ENCODE measurements at places on chromosomes 6 and 20.

- H3K4me3 ChIP-seq, result no peak overlapping the region
- H3K36me3 ChIP-seq, result peaks cover 57% of the 10 kb centered on the region
- peaks cover 43% of the 10 kb centered on the region for H3K4me1 ChIP-seq
- no peak for DNase-seq
- H3K27me3 ChIP-seq, result no peaks in the 10 kb centered on the region
Observed at GRCh38 chr20:17611290-17611539, 41.3 kb downstream of the DSTN start.

DNA sequence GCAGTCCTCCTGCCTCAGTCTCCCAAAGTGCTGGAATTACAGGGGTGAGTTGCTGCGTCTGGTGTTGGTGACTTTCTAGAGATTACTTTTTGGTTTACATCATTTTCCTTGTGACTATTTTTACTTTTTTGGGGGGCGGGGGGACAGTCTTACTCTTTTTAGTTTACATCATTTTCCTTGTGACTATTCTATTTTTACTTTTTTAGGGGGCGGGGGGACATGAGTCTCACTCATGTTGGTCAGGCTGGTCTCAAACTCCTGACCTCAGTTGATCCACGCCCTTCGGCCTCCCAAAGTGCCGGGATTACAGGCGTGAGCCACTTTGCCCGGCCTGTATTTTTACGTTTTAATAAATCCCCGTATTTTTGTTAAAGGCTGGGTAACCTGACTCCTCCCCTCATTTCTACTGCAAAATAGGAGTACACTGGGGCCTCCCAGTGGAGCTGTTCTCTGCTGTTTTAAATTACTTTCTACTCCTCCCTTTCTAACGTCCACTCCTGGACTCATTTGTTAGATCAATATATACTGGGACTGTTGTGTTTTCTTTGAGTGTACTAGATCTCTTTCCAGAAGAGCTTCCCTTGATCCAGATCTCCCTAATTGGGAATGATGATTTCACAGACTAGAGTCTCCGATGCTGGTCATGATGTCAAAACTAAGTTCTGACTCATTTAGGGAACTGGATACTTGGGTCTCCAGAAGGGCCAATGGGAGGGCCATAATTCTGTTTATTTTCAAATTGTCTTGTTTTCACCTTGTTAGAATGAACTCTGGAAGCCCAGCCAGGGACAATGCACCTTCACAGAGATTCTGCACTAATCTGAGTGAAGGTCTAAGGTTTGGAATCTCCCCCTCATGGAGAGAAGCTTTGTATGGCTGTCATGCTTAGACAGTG is 9.2 kb downstream of the HSPA1B start:
- H3K4me3 ChIP-seq, result peak overlapping the region; percentile 86
- DNase-seq, result no peak
- peak overlapping the region; percentile 93 for H3K27ac ChIP-seq
- H3K4me1 ChIP-seq, result peaks cover 38% of the 10 kb centered on the region
- peaks cover 43% of the 10 kb centered on the region for H3K36me3 ChIP-seq

DNA sequence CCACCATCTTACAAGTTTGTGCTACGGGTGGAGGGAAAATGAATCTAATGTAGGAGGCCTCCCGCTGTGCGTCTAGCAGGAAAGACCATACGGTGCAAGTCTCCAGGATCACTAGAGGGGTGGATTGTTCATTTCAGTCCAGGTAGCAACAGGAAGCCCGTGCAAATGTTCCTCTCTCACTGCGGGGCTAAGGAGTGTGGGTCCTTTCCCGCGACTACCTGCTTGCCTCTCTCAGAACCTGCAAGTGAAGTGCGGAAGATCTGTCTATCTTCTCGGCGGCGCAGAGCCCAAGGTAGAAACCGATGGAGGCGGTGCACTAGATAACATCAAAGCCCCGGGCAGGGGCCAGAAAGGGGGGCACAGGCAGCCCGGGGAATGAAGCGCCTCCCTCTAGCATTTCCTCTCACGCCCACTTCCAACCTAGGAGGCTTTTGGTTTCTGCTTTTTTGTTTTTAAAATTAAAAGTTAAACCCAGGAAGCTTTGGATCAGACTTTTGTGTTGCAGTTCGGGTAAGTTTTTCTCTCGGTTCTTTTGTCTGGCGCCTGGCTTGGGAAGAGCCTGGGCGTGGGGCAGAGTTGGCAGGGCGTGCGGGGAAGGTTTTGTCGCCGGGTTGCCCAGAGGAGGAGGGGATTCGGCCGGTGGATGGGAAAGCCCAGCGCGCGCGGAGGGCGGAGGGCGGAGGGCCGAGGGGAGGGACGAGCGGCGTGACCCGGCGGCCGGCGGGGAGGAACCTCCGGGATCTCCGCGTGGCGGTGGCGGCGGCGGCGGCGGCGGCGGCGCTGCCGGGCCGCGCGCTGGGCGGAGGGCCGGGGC is 3.5 kb upstream of the HIVEP1 start:
- peak overlapping the region; percentile 95 for H3K27ac ChIP-seq
- H3K4me1 ChIP-seq, result peaks cover 26% of the 10 kb centered on the region
- H3K4me3 ChIP-seq, result peak overlapping the region; percentile 75
- H3K36me3 ChIP-seq, result no peaks in the 10 kb centered on the region
- DNase-seq, result peak; percentile 95

GRCh38 chr20:2421247-2421646 is 40.5 kb downstream of the TGM6 start:
- no peaks in the 10 kb centered on the region for H3K36me3 ChIP-seq
- no peak overlapping the region for H3K4me3 ChIP-seq
- H3K27me3 ChIP-seq, result no peaks in the 10 kb centered on the region

GRCh38 chr6:13711733-13712598 is at the start of gene RANBP9:
RANBP9 (minus strand) TSS chr6:13711835; CDS start chr6:13711505, 330 bp downstream.
- H3K27me3 ChIP-seq, result no peaks in the 10 kb centered on the region
- no peaks in the 10 kb centered on the region for H3K36me3 ChIP-seq
- H3K4me3 ChIP-seq, result peak within 1 kb of the TSS; percentile 67
- DNase-seq, result peak; percentile 95

DNA sequence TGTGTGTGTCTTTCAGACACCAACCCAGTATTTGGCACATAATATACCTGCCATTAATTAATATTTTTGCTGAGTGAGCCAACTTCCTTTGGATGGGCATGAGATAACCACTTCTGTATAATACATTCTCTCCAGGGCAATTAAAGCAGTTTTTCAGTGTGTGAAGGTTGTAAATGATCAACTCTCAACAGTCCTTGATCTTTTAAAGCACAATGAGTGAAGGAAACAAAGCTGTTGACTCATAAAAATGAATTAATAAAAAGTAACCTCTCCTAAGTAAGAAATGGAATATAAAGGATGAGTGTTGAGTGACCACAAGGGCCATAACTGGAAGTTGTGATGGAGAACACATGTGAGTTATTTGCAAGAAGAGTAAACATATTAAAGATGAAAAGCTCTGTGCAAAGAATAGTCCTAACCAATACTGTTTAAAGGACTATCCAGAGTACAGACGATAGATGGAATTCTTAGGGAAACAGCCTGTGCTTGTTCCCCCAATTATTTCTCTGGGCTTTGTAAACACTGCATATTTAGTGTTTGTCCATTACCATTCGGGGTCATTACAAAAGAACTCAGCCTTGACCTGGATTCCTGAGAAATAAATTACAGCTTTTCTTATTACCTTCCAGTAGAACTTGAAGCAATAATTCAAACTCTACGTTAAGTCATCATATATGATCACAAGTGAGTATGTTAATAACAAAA is 446.2 kb downstream of the PLCB1 start:
- no peak overlapping the region for H3K4me3 ChIP-seq
- H3K27me3 ChIP-seq, result no peaks in the 10 kb centered on the region
- DNase-seq, result no peak
- H3K36me3 ChIP-seq, result no peaks in the 10 kb centered on the region

Data from upper lobe of right lung (tissue), 1 donor.